Bone marrow (tissue), 2 donors: ENCODE measurements at places on chromosomes 12 and 14.

GRCh38 chr12:26122061-26122680 is 2.7 kb downstream of the BHLHE41 start:
- peak; percentile 24 for DNase-seq

DNA sequence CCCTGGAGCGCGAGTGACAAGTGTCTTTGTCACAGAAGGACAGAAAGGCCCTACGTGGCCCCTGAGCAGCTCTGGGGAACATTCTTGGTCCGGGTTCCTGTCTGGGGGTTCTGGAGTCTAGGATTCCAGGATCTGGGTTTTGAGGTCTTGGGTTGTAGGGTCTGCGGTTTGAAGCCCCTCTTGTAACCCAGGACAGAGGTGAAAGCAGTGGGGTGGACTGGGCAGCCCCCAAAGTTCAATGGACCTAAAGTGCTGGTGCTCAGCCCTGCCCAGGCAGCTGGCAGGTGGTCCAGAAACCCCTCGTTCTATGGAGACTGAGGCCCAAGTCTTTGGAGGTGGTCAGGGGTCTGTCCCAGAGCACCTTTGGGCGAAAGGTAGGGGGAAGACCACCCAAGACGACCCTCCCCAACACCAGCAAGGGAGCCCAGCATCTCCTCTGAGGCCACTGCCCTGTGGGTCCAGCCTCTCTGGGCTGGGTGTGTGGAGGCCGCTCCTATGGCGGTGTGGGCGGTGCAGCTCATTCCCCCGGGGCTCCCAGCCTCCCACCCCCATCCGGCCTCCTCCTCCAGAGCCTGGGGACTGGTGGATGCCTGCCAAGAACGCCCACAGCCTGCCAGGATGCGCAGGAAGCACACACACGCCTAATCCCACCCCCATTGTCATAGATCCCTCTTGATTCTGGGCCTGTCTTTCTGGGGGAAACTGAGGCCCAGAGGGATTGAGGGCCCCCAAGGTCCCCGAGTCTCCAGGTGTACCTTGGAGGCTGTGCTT is 30.2 kb upstream of the ANKRD9 start:
- DNase-seq = no peak

- DNase-seq = no peak
Observed at GRCh38 chr14:104254735-104255400, 116.5 kb downstream of the KIF26A start.

- no peak for DNase-seq
Observed at GRCh38 chr12:88576866-88577265, 3.4 kb downstream of the KITLG start.

DNA sequence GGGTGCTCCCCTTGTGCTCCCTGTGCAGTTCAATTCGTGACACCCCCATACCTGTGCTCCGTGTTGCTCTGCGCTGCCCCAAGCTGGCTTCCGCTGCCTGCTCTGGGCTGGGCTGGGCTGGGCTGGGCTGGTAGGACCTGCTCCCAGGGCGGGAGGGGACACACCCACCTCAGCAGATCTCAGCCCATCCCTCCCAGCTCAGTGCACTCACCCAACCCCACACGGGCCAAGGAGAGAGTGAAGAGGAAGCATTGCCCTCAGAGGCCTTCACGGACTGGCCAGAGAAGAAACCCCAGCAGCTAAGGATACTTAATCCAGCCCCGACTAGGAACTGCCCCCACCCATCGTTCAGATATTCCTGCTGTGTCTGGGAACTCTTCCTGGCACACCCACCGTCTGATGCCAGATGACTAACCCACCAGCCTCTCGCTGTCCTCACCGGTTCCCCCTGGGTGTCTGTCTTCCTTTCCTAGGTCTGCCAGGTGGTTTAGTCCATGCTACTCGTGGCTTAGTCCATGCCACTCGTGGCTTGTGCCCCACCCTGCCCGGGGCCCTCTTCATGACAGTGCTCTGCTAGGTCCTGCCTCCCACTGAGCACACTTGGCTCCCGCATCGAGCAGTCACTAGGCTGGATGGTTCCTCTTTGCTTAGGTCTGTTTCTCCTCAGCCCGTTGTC is at the start of gene LPAR5:
Gene LPAR5 (minus strand): TSS at position 104 of the 676 bp plus-strand sequence. CDS start 14,711 bp downstream, outside the sequence.
- no peak for DNase-seq

GRCh38 chr12:58703866-58704265 is 216.4 kb downstream of the LRIG3 start:
- DNase-seq = no peak

GRCh38 chr14:29716150-29716549 is 211.5 kb downstream of the PRKD1 start:
- no peak for DNase-seq

GRCh38 chr14:22814941-22815713 is at the start of gene SLC7A7:
Gene SLC7A7 (minus strand): TSS chr14:22815435. CDS start chr14:22813398, 2,037 bp downstream.
- DNase-seq = no peak

DNA sequence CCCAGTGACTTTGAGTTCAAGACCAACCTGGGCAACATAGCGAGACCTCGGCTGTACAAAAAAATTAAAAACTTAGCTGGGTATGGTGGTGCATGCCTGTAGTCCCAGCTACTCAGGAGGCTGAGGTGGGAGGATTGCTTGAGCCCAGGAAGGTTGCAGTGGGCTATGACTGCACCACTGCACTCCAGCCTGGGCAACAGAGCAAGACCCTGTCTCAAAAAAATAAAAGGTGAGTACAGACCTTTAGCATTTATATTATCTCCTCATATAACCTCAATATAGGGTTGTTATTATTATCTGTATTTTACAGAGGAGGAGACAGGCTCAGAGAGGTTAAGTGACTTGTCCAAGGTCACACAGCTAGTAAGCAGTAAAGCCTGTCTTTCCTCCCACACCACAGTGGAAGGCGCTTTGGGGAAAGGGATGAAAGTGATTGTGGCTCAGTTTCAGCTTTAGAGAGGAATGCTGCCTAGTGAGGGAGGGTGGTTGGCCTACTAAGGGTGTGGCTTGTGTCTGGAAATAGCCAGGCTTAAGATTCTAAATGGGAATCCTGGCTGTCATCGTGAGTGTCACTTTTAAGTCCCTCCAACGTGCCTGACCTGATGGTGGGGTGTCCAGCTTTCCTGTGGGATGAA is 7.2 kb downstream of the TPCN1 start:
- no peak for DNase-seq

- DNase-seq = peak; percentile 37
Observed at GRCh38 chr14:89773644-89774316, 180.8 kb downstream of the EFCAB11 start.

GRCh38 chr14:69153152-69153872 is 393 bp upstream of the DCAF5 start:
- DNase-seq = peak; percentile 67

DNA sequence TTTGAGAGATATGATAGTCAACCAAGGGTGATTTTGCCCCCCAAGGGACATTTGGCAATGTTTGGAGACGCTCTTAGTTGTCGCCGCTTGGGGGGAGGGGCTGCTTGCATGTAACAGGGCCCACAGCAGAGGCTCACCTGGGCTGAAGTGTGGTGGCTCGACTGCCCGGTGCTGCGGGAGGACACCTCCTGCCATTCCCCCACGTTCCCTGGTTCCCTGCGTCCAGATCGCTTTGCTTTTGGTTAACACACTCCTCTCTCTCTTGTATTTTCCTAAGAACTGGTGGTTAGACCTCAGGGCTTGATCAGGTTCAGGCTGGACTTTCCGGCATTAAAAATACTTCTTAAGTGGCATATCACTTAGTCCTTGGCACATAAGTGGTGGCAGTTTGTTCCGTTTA is 18.9 kb downstream of the PPP2R5C start:
- DNase-seq = no peak

DNA sequence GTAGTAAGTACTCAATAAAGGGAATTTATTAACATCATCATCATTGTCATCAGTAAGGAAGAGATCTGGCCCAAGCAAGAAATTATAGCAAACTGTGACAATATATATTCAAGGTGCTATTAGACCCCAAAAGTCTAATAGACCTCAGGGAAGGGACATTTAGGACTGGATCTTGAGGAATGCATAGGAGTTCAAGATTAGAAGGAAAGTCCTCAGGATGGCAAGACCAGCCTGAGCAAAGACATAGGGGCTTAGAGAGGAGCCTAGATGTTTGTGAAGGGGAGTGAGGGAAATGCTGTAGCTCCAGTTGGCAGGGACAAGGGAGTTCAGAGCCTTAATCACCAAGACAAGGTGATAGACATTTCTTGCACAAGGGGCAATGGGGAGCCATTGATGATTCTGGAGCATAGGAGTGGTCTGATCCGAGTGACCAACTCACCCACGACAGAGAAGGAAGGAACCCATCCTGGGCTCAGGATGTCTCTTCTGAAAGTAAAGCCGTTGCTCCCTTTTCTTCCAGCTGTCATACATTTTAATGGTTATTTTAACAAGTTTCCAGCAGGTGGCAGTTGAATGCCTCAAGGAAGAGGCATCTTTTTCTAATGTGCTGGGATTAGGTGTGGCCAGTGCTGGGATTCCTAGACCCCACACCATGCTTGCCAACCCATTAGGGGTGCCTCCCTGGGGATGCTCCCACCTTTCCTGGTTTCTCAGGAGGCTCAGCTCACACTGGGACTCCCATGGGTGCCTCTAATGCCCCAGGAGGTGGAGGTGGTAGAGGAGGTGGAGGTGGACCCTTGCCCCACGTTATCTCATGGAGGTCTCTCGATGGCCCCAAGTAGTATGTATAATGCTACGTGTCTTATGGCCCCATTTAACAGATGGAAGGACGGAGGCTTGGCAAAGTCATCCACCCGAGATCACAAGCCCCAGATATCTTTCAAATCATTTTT is 37.8 kb downstream of the PHETA1 start:
- no peak for DNase-seq

DNA sequence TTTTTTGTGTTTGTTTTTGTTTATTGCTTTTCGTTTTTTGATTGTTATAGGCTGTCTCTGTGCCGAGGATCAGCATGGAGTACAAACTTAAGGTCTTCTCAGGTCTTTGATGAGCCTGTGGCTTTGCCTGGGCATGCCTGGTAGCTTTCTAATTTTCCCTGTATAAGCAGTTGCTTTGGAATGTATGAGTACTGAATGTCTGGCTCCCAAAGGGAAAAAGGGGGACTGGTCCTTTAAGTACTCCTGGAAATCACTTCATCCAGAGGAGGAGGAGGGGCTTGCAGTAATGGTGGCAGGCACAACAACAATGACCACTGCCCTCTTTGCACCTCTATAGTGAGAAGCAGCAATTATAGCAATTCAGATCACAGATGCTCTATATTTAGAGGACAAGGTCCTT is 67.6 kb upstream of the TTC7B start:
- DNase-seq = no peak

DNA sequence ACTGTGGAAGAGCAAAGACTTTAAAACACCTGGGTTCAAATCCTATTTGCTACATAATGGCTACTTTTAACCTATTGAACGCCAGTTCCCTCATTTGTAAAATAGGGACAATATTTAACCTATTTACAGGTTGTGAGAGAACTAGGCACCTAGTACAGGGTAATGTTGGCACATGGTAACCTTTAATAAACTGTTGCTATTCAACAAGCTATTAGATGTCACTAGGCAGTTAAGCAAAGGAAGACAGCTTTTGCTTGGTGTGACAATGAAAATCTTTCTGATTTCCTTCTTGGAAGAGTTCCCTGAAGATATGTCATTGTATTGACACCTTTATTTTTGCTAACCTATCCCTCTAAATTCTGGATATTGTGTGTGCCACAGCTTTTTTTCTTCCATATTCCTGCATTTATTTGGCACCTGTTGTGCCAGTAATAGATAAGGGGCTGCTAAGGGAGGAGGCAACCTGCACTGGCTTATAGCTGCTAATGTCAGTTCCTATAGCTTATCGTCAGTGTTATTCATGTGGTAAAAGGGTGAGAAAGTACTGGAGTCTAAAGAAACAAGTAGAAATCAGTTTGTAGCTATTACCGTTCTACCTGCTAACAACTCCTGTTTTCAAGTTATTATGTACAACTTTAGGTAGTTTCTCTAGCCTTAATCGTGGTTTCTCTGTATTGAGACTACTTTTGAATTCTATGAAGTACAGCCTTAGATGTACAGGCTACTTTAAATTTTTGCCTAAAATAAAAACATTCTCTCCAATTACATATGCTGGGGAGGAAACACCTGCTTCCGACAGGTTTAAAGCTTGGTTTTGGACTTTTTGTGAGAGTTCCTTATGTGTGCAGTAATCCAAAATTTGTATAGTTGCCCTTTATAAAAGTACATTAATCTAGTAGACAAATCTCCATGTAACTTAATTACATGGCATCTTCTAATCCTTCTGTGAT is 24.3 kb downstream of the HIF1A start:
- DNase-seq = peak; percentile 48

GRCh38 chr12:53703756-53704155 is 23.5 kb downstream of the CALCOCO1 start:
- DNase-seq = no peak

- DNase-seq = no peak
Observed at GRCh38 chr12:120064054-120064940, 52.3 kb downstream of the RAB35 start.

- no peak for DNase-seq
Observed at GRCh38 chr12:96070670-96071279, 35.4 kb upstream of the LTA4H start.

DNA sequence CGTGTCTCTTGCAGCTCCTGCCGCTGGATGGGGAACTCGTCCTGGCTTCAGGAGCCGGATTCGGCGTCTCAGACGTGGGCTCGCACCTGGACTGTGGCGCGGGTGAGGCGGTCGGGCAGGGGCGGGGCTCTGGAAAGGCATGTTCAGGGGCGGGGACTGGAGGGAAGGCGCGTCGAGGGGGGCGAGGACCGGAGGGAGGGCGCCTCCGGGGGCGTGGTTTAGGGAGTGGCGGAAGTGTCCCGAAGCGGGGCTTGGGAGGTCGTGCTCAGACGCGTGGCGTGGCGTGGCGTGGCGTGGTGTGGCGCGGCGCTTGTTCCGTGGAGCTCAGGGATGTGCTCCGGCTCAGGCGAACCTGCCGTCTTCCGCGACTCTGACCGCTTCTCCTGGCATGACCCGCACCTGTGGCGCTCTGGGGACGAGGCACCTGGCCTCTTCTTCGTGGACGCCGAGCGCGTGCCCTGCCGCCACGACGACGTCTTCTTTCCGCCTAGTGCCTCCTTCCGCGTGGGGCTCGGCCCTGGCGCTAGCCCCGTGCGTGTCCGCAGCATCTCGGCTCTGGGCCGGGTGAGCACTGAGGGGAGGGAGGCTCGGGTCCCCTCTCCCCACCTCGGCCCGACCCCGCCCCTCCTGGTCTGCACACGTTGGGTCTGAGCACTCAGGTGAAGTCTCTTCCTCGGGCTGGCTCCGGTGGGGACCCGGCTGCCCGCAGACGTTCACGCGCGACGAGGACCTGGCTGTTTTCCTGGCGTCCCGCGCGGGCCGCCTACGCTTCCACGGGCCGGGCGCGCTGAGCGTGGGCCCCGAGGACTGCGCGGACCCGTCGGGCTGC is 6.2 kb downstream of the AMN start:
- DNase-seq = peak; percentile 33

DNA sequence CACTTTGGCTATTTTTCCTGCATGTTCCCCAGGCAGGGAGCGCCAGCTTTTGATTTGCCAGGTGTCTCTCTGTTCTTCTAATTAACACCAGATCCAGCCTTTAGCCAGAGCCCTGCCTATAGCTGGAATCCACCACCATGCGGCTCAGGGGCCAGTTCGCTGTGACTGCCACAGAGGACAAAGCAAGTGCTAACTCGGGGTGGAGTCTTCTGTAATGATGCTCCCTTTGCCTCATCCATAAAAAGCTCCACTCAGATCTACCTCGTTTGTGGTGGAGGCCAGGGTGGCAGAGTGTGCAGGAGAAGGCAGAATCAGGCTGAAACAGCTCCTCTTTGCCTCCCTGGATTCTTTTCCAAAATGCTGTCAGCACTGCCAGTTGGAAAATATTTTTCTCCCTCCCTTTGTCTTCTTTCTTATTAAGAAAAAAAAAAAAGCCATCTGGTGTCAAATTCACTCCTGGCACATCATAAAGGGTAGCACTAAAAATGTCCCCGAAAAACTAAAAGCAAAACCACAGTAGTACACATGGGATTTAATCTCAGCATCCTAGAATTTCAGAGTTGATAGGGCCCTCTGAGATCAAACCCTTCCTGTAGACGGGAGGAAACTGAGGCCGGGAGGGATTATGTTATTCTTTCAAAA is 18.0 kb upstream of the CTDSP2 start:
- no peak for DNase-seq
